Epithelial cell of proximal tubule (primary cell): ENCODE measurements at places on chromosomes 5 and 9. TPM values are rescaled to one million over a fixed set of nuclear protein-coding genes. Genes with fewer than 3 reads are reported as not detected.

The NSD1 gene
- 27.2 and 30.6 TPM in 2 replicates for total RNA-seq

The CYSRT1 gene
- 0.17 and 0.94 TPM in 2 replicates for total RNA-seq

The SPINK13 gene
- total RNA-seq, result 0.07 and 0.58 TPM in 2 replicates

The MCTP1 gene
- 9.7 and 18.0 TPM in 2 replicates for total RNA-seq

The PSMD5 gene
- total RNA-seq, result 31.4 and 42.1 TPM in 2 replicates

The SLC36A3 gene
- not detected in 2 replicates for total RNA-seq

The CAMK2A gene
- total RNA-seq, result not detected in 2 replicates

The PCDHA9 gene
- total RNA-seq, result not detected in 2 replicates

The NME5 gene
- 1.0 and 3.1 TPM in 2 replicates for total RNA-seq

The SLC6A3 gene
- not detected in 2 replicates for total RNA-seq

The SPATA31E1 gene
- total RNA-seq, result not detected in 2 replicates

The GFI1B gene
- not detected in 2 replicates for total RNA-seq

The AIF1L gene
- total RNA-seq, result 52.5 and 71.6 TPM in 2 replicates

The SLC6A19 gene
- total RNA-seq, result not detected in 2 replicates

The TRIM36 gene
- total RNA-seq, result 3.9 and 4.8 TPM in 2 replicates

The CCDC183 gene
- total RNA-seq, result 0.06 TPM in 1 of 2 replicates, not detected in the other

The GDF9 gene
- total RNA-seq, result 0.14 and 0.52 TPM in 2 replicates

The FOXD4L6 gene
- total RNA-seq, result not detected in 2 replicates

The LURAP1L gene
- 5.2 and 11.8 TPM in 2 replicates for total RNA-seq

The UGT3A2 gene
- total RNA-seq, result not detected in 2 replicates

The HTR1A gene
- total RNA-seq, result not detected in 2 replicates

GRCh38 chr5:132096904-132097303 lies 23.3 kb downstream of the CSF2 start:
- DNase-seq, result no peak

- DNase-seq, result no peak
Observed at GRCh38 chr5:126847456-126847820, 70.5 kb downstream of the LMNB1 start.

DNA sequence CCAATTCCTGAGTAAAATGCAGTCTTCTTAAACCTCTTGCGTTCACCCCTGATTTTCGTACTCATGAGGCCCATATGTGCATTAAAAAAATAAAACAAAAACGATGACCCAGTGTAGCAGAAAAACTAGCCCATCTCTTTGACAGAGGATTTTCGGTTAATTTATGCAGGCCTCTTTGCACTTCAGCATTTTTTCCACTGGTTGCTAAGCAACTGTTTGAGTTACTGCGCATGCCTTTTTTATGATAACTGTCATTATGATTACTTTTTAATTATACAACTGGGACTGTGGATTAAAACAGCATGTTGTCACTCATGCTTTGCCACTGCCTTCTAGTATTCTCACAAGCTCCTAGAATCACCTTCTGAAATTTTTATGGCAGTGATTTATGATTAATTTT lies 165.0 kb downstream of the SMARCA2 start:
- no peak for DNase-seq

- DNase-seq, result no peak
Observed at GRCh38 chr5:11323761-11324160, 562.7 kb upstream of the DAP start.

DNA sequence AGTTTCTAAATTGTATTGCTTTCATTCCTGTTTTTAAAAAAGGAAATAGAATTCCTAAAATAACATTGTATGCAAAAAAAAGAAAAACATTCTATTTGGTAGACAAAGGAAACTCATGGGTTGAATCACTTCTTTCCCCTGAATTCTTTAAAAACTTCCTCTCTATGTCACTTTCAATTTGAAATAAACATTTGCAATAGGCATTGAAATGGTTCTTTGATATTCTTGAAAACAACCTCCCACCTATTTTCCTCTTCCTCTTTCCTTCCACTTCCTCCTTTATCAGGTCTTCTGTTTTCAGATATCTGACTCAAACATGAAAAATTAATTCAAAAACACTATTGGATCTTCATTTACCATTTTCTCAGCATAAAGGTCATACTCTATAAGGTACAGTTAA lies 442.0 kb upstream of the MEF2C start:
- DNase-seq, result no peak

- DNase-seq, result no peak
Observed at GRCh38 chr5:135714126-135714894, 120.2 kb upstream of the SLC25A48 start.

- no peak for DNase-seq
Observed at GRCh38 chr9:130660326-130660682, 4.1 kb upstream of the PRDM12 start.

- no peak for DNase-seq
Observed at GRCh38 chr5:157827423-157827822, 31.5 kb downstream of the CLINT1 start.

DNA sequence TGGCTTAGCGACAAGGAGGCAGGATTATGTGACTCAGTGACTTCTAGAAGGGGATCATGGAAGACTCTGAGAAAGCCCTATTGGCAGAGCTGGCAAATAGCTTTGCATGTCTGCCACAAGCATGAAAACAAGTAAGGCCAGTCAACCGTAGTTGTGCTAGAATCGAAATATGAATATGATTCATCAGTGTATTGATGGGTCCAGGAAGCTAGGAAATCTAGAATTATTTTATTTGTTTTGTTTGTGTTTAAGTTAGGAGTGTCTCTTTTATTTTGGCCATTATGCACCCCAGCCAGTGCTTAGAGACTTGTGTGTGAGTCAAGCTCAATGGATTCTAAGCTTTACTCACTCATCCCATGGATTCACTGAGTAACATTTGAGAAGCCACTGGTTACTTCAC lies 3.8 kb upstream of the ITGA2 start:
- DNase-seq, result no peak

GRCh38 chr5:163963881-163964280 lies 458.5 kb downstream of the MAT2B start:
- no peak for DNase-seq

GRCh38 chr5:132867046-132867451 lies 607 bp downstream of the UQCRQ start:
- DNase-seq, result no peak

DNA sequence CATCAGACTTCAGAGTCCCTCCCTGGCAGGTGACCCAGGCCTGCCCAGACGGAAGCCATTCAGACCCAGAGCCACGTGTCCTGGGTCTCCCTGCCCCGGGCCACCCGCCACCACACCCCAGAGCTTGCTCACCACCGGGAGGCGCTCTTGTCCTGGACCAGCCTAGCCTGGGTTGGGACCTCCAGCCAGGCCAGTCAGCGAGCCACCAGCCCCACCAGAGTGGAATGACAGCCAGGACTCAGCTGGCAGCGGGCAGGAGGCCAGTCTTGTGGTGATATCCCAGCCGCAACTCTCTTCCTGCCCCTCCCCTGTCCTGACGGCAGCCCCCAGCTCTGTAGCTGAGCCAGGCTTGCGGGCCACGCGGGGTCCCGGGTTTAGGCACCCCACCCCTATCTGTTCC lies 1.7 kb upstream of the PTGDS start:
- DNase-seq, result no peak

DNA sequence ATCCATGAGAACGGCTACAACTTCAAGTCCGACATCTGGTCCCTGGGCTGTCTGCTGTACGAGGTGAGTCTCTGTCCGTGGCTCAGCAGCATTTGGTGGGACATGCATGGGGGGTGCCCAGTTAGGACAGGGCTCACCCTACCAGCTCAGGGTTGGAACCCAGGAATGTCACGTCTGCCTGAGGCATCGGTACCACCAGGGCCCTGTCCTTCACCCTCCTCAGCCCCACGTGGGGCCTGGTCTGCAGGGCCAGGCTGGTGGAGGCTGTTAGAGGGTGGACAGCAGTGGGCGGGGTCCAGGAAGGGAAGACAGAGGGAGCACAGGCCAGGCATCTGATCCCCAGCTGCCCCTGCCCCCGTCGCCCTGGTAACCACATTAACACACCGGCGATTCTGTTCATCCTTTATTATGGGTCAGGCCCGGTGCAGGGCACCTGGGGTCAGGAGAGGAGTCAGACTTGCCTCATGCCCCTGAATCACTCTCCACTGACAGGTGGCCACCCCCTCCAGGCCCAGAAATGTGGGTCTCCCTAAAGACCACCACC lies 75.6 kb downstream of the PSMB7 start:
- no peak for DNase-seq

GRCh38 chr9:128771094-128771721 lies 519 bp downstream of the ZER1 start:
- DNase-seq, result no peak

DNA sequence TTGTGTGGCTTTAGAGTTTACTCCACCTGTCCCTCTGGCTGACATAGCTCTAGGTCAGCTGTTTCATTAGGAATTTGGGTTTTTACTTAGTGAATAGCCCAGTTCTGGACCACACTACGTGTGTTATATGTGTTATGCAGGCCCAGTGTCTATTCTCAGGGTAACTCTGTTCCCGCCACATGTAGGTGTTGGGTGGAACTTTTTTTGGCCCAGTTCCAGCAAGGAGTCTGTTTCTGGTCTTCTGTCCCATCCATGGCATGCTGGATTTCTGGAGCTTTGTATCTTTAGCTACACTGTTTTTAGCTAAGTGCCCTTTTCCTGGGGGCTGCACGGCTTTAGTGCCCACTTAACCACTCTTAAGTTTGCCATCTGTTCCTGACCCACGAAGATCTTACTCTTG lies 15.5 kb downstream of the RMI1 start:
- no peak for DNase-seq

GRCh38 chr9:79176014-79176697 lies 395.6 kb upstream of the TLE4 start:
- no peak for DNase-seq

GRCh38 chr5:113569396-113569795 lies 55.9 kb downstream of the YTHDC2 start:
- no peak for DNase-seq

DNA sequence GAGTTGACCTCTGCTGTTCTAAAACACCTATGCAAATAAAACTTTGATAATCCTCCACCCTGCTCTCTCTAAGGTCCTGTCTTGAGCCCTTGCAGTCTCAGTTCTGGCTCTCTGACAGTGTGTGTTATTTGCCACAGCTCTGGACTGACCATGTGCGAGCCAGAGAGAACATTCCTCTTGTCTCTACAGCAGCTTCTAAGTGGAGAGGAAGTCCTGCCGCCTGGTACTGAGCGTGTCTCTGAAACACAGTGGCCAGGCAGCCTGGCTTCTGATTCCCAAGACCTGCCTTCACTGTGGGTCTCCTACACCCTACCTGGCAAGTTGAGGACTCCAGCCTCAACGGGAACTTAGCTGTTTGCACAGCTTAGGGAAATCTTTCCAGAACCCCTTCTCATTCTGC lies 61.6 kb downstream of the ENTREP1 start:
- DNase-seq, result no peak

GRCh38 chr5:59322058-59322457 lies 571.5 kb downstream of the PDE4D start:
- DNase-seq, result no peak

DNA sequence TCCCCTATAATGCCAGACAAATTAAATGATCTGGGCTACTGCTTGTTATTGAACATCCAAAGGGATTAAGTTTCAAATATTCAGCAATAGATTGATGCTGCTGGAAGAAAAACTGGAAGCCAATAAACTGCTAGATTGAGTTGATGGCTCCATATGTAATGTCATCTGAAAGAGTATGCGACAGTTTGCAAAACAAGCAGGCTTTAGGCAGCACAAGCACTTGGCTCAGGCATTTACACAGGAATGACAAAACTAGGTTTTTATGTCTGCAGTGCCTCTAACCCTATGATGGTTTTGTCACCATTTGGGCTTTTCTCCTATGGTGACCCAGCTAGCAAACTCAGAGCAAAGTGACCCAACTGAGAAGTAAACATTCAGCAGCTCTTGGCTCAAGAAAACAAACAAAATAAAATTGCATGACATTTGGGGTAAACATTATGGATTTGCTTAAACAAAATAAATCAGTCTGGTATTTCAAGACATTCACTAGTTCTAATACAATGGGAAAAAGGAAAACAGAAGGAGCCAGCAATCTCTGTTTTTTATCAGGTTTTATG lies 978.5 kb downstream of the DTWD2 start:
- DNase-seq, result no peak
